ENCODE measurements at places on chromosomes 5 and 9.

GRCh38 chr5:90480699-90481098 lies 6.0 kb downstream of the POLR3G start:
- no peak for DNase-seq

GRCh38 chr5:81371354-81371876 lies 22.5 kb downstream of the ACOT12 start:
- DNase-seq = no peak

- DNase-seq = no peak
Measured at GRCh38 chr9:129640086-129640870, 1.7 kb downstream of the ASB6 start.

DNA sequence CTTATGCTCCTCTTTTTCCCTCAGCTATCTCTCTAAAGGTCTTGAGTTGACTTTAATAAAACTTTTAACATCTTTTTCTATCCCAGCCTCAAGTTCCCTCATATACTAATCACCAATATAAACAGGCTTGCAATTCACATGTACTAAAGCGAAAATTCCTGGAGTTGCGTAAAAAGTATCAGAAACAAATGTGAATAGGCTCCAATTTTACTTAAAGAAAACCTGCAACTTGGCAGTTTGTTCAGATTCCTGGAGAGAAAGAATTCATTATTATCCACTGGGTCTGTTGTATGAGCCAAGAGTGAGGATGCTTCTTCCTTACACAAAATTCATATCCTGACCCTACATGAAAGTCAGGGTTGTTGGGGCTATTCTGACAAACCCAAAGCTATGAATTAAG lies 384.2 kb downstream of the DTWD2 start:
- no peak for DNase-seq

- no peak for DNase-seq
Measured at GRCh38 chr5:125634216-125634835, 788.9 kb upstream of the GRAMD2B start.

- no peak for DNase-seq
Measured at GRCh38 chr5:14359069-14360043, 216.2 kb downstream of the TRIO start.

- DNase-seq = no peak
Measured at GRCh38 chr9:23258569-23258968, 567.5 kb downstream of the ELAVL2 start.

- DNase-seq = no peak
Measured at GRCh38 chr9:75447281-75447680, 359.0 kb downstream of the OSTF1 start.

Data from coronary artery (tissue), 2 donors.